Renal pelvis (tissue), 12 donors: ENCODE measurements at places on chromosomes 4 and X. TPM values are rescaled to one million over a fixed set of nuclear protein-coding genes. Genes with fewer than 3 reads are reported as not detected.

DNA sequence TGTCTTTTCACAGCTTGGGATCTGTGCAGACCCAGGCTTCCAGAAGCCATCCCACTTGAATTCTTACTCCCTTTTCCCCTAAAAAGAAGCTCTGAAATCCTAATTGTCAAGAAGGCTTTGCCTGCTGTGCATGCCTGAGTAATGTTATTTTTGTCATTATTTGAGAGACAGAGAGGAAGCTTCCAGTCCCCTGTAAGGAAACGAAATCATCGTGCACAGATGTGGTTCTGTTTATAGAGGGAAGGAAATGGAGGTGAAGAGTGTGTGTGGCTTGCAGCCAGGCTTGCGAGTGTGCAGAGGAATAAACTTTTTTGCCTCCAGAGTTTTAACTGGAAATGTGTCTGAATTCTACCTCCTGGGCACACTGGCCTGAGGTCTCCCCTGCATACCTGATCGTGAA, 70.2 kb downstream of the TBL1X start:
- DNase-seq, result no peak

DNA sequence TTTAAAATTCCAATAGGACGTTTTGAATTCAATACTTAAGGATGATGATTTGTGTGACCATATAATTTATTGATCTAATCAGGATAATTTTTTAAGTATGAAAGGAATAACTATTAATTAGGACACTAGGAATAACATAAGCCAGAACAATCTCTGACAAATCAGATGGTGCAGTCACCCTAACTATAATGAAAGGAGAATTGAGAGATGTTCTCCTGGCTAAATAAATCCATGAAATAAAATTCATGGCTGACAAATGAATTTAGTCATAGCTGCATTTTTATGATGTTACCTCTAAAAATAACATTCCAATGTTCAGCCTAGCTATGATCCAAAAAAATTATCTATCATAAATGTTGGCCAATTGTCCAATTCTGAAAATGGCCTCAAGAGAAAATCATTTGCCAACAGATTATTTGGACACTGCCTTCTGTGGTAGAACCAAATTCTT, 190.6 kb upstream of the NEIL3 start:
- DNase-seq, result no peak

DNA sequence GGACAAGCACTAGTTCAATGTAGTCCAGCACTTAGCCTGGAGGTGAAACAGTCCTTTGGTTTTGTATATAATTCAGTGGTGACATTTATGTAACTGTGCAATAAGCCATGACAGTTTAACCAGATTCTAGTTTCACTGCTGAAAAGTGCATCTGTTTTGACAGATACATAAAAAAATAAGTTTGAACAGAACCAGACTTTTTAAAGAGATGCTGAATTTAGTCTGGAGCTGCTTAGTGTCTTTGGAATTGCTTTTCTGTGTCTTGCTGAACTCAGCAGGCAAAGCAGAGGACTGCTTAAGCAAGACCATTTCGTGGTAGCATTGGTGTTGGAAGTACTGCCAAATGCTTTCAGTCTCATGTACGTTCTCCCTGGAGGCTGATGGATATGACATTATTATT, 393.5 kb downstream of the MAPK10 start:
- DNase-seq, result no peak

Gene ZBTB33
- polyA plus RNA-seq, result 23.5 TPM

DNA sequence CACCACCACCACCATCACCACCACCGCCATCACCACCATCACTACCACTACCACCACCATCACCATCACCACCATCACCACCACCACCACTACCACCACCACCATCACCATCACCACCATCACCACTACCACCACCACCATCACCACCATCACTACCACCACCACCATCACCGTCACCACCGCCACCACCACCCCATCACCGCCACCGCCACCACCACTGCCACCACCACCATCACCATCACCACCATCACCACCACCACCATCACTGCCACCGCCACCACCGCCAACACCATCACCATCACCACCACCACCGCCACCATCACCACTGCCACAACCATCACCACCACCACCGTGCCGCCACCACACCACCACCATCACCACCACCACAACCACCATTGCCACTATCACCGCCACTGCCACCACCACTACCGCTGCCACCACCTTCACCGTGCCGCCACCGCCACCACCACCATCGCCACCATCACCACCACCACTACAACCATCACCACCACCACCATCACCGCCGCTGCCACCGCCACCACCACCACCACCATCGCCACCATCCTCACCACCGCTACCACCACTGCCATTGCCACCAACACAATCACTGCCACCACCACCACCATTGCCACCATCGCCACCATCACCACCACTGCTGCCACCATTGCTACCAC, 1511.3 kb upstream of the AGA start:
- no peak for DNase-seq

DNA sequence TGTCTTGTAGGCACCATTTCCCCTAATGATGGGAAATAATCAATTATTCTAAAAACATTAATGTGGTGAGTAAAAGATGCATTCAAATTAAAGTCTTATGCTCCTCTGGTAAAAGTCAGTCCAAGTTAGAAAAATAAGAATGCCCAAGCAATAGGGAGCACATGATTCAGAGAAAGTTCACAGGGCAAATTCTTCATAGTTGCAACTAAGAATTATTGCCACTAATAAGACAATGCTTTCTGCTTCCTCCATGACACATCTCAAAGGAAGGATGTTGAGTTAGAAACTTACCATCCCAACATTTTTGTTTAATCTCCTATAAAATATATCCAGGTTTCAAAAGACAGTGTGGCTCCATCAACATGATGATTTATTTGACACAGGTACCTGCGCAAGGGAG, 26.3 kb downstream of the PHOX2B start:
- DNase-seq, result no peak

Gene CFI
- 79.1 TPM for polyA plus RNA-seq

Gene CHST7
- 2.2 TPM for polyA plus RNA-seq

- DNase-seq, result peak; percentile 81
These were observed 220.4 kb downstream of the SPRY1 start for GRCh38 chr4:123616951-123617461.

- DNase-seq, result no peak
These were observed 180.8 kb upstream of the BCOR start for GRCh38 chrX:40278340-40279090.

- DNase-seq, result no peak
These were observed 87.2 kb downstream of the HS3ST1 start for GRCh38 chr4:11341337-11342043.

- no peak for DNase-seq
These were observed 156.6 kb upstream of the FTHL17 start for GRCh38 chrX:31228415-31228832.

Gene RENBP
- polyA plus RNA-seq, result 24.7 TPM

- DNase-seq, result no peak
These were observed 37.4 kb downstream of the ETNPPL start for GRCh38 chr4:108725457-108725856.

DNA sequence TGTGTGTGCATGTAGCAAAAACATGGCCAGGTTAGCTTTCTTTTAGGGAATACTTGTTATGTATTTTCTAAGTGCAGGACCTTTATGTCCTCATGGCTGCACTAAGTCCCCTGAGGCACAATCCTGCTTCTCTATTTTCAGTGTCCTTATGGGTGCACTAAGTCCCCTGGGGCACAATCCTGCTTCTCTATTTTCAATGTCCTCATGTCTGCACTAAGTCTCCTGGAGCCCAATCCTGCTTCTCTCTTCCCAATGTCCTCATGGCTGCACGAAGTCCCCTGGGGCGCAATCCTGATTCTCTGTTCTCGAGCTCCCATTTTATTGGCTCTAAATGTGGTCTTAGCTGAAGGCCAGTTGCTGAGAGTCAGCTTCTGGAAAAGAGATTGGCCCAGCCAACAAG, 49.7 kb upstream of the GPRIN3 start:
- no peak for DNase-seq

DNA sequence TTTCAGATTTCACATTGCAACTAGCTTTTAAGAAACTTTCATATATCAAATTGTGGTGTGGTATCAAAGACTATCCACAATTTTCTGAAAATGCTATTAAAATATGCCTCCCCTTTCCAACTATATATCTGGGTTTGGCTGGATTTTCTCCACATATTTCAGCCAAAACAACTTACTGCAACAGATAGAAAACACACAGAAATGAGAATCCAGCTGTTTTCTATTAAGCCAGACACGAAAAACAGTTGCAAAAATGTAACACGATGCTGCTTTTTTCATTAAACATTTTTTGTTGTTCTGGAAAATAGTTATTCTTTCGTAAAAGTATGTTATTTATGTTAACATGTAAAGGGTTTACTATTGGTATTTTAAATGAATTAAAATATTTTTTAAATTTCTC, 33.1 kb downstream of the DCTD start:
- no peak for DNase-seq

Gene L1CAM
- 71.6 TPM for polyA plus RNA-seq

DNA sequence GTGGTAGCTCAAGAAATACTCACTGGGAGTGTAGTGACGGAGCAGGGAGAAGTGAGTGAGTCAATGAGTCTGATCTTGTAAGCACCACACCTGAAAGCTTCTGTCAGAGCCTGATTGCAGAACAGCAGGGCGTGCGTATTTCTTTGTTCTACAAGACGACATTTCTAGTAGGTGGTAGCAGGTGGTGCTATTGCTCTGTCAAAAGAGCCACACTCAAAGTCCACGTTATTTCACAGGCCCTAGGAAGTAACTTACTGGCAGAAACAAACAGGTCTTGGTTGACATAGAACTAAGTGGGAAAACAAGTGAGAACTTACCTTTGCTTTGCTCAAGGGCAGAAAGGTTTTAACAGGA, 46.4 kb upstream of the SPRY1 start:
- no peak for DNase-seq

Gene SSX2B
- polyA plus RNA-seq, result 0.34 TPM

DNA sequence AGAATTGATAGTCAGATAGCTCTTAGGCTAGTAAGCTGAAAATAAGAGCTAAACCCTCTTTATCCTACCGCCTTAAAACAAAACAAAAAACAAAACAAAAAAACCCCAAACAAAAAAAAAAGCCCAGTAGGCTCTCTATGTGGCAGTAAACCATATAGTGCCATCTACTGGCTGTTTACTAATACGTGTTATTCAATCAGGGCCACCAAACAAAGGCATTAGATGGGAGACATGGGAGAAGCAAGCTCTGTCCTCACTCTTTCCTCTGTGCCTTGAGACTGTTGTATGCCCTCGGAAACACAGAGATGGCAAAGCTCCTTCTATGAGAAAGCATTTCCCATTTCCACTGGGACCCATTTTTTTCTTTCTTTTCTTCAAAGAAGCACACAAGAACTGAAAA, 148.8 kb upstream of the MID1 start:
- DNase-seq, result peak; percentile 27

- DNase-seq, result no peak
These were observed 141.4 kb upstream of the SMIM10 start for GRCh38 chrX:134849390-134849789.

GRCh38 chr4:174686826-174687225, 142.2 kb downstream of the GLRA3 start:
- no peak for DNase-seq

DNA sequence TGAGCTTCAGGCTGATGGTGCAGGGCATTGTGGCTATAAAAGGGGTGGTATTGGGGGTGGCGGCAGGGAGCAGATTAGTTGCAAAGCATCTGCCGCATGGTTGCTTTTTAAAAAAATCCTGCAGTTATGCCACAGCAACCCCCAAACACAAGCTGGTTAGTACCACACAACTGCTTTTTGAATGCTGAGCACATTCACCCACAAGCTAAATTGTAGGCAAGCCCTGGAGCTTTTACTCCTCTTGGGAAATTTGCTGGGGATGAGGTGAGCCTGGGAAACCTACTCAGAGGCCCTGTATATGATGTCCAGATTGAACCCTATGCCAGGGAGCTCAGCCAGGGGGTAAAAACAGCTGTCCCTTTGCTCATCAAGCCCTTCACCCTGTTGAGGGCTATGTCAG, 33.8 kb upstream of the TRIM2 start:
- no peak for DNase-seq

DNA sequence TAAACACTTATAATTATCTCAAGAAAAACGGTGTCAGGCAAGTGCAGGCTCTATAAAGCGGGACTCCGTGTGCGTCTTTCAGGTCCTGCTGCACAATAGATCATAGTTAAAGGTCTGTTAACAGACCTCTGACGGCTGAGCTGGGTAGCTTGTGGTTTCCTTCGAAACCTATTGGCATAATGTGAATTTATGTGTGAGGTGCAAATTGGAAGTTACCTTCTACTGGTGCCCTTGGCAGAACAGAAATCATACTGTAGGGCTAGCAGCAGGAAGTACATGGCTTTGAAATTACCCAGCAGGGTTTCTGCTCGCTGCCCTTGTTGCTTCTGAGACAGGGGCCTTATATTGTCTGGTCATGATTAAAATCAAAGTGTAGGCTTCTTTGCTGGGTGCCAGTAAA, 216.4 kb upstream of the HAND2 start:
- DNase-seq, result no peak

DNA sequence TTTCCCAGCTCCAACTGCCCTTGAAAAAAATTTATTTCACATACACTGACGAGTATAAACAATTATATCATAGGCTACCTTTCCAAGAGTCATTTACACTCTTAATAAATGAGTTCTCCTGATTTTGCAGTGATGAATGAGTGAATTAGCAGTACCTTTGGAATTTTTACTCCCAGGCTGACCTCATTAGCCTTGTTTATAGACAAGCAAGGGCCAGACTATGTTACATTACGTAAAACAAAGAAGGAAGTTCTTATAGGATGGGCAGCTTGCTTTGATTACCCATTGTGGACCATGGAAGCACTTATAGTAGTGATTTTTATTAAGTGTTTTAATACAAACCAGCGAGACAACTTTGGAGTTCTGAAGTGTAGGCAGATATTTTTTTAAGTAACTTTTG, 112.9 kb upstream of the C1QTNF7 start:
- no peak for DNase-seq
